Stimulated activated memory B cell treated with anti-CD40 and anti-IgM and Interleukin-4, amounts not matched to agents 10 μg/mL and 1 μg/mL and 100 μg/mL, for 72 hours (primary cell): ENCODE measurements at places on chromosomes 7 and 10.

DNA sequence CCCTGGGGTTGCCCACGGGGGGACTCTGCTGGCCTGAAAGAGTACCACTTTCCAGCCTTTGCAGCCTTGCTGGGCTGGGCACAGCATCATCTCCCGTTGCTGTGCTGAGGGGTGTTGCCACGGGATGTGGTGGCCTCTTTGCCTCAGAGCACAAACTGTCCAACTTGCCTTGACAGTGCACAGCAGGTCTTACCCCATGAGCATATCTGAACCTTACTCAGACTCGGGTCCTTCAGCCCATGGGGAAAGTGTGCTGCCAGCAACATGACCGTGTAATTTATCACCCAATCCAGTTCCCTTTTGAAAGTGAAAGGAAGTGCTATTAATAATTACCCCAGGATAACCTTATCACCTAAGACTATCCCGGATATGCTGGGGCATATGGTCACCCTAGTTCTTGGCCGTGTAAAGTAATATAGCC is 46.8 kb downstream of the TBXAS1 start:
- ATAC-seq = peak; percentile 66

DNA sequence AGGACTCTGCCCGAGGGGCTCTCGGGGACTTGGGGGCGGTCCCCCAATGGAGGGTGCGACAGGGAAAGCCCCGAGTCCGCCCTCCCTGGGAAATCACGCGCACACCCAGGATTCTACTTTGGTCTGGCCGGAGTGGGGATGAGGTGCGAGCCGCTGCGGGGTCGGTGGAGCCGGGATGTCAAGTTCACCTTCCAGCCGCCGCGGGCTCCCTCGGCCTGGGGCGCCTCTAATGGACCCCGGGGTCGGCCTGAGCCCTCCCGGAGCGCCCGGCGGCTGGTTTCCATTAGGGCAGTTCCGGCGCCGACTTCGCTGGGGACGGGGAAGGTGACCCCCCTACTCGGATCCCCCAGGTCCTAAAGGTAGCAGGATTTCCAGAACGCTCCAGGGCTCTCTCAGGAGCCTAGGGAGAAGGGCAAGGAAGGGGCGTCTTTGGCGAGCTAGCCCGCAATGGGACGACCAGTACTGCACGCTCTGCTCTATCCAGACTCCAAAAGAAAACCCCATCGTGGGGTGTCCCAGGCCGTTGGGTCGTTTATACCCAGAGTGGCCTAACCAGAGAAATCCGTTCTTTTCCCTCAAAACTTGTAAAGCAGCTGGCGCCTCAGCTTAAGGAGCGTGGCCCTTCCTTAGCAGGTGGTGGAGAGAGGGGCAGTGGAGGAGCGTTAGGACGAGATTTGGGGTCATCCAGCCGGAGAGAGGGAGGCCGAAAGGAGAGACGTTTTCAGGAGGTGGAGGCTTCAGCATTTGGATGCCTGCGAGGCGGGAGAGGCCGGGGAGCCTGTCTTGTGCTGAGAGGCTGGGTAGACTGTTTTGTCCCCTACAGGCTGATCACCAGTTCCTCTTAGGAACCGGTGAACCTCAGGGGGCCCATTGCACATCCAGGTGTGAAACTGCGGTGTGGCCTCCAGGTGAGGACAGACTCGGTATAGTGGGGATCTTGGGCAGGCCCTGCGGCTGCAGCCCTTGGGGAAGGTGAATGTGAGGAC is 860 bp upstream of the WDR86 start:
- no peak for ATAC-seq

GRCh38 chr7:39217783-39218182 is 240.1 kb downstream of the POU6F2 start:
- ATAC-seq = no peak

DNA sequence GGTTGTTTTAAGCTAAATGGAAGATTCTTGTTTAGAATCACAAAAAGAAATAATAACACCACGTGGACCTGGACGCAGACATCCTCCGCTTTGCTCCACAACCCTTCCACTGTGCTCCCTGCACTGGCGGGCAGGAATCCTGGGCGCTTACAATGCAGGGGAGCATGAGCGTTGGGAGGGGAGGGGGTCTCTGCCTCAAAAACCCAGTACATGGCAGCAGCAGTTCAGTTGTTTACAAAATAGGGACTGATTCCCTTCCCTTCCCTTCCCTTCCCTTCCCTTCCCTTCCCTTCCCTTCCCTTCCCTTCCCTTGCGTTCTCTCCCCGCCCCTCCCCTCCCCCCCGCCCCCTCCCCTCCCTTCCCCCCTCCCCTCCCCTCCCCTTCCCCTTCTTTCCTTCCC is 169.6 kb upstream of the ITGB1 start:
- no peak for ATAC-seq

DNA sequence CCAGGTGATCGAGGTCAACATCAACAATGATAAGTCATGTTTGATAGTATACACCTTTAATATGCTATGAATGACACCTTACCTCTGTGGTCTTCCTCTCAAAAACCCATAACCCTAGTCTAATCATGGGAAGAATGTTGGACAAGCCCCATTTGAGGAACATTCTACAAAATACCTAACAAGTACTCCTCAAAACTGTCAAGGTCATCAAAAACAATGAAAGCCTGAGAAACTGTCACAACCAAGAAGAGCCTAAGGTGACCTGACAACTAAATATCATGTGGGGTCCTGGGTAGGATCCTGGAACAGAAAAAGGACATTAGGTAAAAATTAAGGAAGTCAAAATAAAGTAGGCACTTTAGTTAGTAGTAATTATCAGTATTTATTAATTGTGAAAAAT is 5.9 kb upstream of the NUDCD3 start:
- no peak for ATAC-seq
